DMS79 (cell line): ENCODE measurements at places on chromosomes 4 and X.

GRCh38 chrX:135295238-135295943 is 13.9 kb upstream of the ETDC start:
- peak; percentile 1 for DNase-seq

- DNase-seq: no peak
These were observed 42.1 kb upstream of the MAGEA4 start for GRCh38 chrX:151870602-151871001.

DNA sequence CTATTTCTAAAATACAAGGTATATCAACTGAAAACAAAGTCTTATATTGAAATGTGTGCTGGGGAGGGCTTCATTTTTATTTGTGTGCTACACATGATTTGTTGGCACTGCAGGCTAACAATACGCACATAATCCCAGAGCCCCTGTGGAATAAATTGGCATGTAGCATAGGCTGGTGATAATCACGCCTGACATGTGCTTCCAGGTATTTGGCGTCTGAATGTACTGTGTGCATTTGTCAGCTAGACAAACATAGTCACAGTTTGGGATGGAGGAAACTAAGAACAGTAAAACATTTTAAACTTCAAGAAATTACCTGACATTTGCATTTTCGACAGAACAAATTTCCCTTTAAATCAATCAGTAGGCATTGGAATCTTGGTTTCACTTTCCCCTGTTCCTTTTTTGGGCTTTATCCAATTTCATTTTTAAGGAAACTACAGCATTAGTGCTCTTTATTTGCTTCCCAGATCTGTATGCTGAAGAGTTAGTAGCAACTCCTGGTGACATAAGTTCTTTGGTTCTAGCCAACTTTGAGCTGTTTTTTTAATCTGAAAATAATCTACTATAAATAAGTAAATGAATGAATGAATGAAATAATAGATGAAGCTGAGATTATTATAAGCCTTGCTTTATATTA is 472.3 kb downstream of the PDHA2 start:
- no peak for DNase-seq

DNA sequence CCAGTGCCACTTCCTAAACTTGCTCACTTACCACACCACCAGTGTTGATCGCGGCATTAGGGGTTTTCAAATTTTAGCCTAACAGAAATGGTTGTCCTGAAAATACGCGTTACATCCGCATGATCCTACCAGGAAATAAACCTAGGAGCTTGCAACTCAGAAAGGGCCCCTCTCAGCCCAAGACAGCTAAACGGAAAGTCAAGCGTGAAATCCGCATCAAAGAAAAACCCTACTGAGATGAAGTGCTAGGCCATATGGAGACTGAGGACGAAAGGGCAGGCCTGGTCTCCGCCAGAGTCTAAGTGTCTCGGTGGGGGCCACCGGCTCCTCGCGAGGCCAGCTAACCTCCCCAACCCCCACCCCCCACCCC is 626 bp downstream of the YTHDC1 start:
- DNase-seq: no peak

GRCh38 chrX:96621811-96622210 is 62.8 kb upstream of the DIAPH2 start:
- no peak for DNase-seq

DNA sequence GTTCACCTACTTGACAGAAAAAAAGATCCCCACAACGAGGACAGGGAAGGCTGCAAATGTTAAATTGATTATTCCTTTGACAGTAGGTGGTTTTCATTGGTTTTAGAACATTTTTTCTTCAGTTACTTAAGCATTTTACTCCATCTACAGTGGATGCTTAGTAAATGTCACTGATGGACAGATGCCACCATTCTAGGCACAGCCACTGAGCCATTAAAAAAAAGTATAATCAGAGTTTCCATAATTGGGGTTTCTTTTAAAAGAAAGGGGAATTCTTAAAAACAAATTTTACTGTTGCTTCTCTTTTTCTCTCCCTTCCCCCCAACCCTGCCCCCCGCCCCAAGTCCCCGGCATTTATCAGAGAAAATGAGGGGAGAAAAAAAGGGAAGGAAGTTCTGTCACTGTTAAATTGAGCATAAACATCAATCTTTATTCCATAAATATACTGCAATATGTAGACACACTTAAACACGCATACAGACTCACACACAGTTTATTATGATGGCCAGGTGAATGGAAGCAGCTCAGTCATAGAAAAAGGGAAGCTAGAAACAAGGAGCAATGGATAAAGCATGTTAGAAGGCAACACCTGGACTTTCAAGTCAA is 79.7 kb upstream of the PRPS2 start:
- no peak for DNase-seq

GRCh38 chrX:47746446-47746845 is 87.5 kb upstream of the UXT start:
- DNase-seq: no peak

- DNase-seq: no peak
These were observed 144.1 kb downstream of the SOWAHB start for GRCh38 chr4:76753814-76754213.

- DNase-seq: no peak
These were observed 154.0 kb downstream of the EVC2 start for GRCh38 chr4:5554376-5554775.

GRCh38 chr4:8909548-8909947 is 37.9 kb upstream of the HMX1 start:
- no peak for DNase-seq

DNA sequence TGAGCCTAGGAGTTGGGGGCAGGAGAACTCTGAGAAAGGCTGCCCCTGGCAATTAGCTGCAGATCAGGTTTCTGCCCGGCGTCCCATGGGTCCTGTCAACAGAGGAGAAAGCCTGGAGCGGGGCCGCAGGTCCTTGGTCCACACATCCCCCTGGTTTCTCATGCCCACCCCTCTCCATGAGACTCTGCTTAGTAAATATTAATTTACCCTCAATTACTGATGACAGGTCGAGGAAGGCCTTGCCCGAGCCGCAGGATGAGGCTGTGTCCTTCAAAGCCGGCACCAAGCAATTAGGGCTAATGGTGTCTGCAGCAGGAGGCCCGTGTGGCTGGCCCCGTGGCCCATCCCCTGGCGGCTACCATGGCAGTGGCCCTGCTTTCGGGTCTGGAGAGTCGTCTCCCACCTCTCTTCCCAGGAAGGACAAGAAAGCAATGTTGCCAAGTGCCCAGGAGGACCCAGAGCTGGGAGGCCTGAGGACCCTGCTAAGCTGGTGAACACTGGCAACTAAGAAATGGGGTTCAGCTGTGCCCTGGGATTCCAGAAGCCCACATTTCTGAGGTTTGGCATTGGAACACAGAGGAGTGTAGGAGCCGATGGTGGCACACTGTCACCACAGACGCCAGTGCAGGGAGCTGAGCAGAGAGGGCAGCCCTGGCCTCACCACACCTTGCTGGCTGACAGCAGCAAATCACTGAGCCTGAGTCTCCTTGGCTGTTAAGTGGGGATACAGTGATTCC is 114.6 kb downstream of the CPZ start:
- DNase-seq: no peak

DNA sequence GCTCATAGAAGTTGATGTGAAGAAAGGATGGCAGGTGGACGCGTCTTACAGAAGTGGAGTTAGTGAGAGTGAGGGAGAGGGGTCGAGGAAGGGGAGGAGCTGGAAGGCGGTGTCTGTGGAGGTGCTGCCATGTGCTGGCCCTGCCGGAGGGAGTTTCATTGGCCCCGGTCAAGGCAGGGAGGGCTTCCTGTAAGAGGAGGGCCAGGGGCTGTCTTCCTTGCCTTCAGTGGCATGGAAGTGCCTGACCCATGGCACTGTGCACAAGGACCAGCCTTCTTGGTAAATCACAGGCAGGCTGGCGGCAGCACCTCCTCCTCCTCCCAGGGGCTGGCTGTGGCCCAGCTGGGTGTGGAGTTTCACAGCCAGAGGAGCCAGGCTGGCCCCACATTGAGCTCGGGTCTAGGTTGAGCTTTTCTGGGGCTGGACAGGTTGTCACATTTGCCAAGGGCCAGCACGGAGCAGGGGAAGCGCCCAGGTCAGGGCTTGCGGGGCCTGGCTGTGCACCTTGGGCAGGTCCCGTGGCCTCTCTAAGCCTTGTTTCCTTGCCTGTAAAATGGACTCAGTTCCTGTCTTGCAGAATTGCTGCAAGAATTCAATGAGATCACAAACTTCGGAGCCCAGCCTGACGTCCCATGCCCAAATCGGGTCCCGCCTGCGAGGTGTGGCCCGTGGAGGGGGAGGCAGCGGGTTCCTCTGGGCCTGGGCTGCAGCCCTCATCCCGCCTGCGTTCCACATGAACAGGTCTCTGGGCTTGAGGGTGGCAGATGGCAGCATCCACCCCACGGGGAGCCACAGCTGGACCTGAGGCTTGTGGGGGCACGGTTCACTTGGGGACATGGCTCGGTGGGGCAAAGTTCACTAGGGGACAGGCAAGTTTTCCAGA is 7.0 kb downstream of the HTRA3 start:
- DNase-seq: no peak

GRCh38 chr4:160038615-160039014 is 935.7 kb downstream of the RAPGEF2 start:
- DNase-seq: no peak

- DNase-seq: no peak
These were observed 18.9 kb upstream of the RASGEF1B start for GRCh38 chr4:81490403-81491160.

GRCh38 chr4:58940167-58940566 is 1830.0 kb upstream of the IGFBP7 start:
- DNase-seq: no peak

DNA sequence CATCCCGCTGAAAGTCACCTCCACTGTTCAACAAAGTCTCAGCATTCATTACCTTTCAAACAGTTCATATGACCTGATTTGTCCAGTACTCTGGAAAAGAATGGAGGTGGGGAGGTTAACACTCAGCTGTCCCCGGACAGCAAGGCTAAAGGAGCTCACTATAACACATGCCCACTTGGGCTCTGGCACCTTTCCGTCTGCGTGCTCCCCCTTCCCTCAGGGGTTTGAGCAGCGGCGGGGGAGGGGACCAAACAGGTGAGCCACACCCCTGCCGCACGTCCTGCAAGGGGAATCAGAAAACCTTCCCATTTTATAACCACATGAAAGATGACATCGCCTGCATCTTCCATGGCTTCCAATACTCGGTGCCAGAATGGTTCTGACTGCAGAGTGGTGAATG is 39.9 kb upstream of the NFXL1 start:
- DNase-seq: no peak

- DNase-seq: peak; percentile 49
These were observed 57.1 kb upstream of the ATXN3L start for GRCh38 chrX:13376857-13377549.

DNA sequence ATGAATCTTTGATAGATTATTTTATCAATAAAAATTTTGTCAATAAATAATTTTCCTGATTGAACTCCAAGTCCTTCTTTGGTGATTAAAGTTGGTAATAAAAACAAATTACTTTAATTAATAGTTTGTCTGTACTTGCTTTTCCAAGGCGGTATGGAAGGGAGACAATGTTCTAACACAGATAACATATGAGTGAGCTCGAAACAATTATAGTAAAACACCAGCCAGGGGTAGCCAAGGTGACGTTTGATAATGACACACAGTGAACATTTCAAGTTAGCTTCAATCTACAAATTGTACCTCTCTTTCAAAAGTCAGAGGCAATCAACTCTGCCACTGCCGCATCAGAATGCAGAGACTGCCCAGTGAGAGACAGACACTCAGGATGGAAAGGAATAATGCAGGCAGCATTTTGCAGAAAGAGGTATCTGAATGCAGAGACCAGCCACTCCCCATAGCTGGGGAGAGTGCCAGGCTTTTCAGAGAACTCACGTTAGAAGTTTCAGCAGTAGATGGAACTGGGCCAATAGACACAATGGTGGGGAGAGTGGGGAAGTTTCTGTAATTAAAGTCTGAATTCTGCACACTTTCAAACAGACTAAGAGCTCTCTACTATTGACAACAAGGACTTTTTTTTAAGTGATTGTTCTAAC is 18.1 kb upstream of the ATOH1 start:
- DNase-seq: no peak

GRCh38 chr4:102687373-102687981 is 73.3 kb downstream of the MANBA start:
- no peak for DNase-seq

DNA sequence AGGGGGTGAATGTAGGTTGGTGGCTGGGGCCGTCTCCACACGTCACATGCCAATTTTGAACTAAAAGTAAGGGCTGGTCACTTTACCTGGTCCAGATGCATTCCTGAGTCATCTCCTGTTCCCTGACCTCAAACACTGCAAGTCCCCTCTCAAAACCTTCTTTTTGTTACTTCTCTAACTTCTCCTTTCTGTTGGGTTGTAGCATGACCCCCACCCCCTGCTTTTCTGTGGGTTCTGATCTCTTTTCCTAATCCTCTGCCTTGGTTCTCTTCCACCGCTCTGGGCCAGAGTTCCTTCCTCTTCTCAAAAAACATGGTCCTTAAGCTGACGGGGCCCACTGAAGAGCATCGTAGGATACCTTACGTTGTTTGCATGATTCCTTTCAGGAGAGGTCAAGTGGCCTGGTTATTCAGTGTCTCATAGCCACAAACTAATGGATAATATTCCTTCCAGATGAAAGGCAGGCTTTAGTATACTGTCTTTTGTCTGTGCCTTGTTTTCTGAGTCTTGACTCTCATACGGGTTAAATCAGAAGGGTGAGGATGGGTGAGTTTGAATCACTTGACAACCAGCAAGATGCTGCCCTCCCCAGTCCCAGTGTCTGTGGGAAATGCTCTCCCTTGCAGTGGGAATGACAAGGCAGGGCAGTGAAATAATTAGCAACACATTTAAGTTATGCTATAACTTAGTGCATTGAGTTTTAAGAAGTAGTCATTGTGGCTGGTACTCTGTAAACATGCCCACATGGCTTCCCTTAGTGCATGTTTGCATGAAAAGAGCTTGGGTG is 15.1 kb downstream of the SMS start:
- DNase-seq: no peak

DNA sequence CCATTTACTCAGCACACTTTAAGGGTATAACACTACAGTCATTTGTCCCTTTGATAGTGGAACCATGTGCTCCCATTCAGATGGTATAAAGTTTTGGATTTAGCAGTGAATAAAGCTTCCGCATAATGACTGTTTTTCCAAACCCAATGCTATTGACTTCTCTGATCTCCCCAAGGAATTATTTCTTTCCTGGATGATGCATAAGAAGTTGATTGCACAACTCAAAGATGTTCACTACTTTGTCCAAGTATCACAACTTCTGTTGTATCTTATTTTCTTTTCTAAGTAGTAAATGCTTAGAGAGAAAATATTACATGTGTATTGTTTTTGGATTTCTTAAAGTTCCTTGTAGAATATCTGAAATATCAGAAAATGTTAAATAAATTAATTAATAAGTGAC is 300.2 kb downstream of the GPM6A start:
- no peak for DNase-seq

GRCh38 chrX:108537005-108537404 is 97.4 kb downstream of the COL4A5 start:
- no peak for DNase-seq

GRCh38 chr4:63493265-63493664 is 916.0 kb downstream of the TECRL start:
- no peak for DNase-seq

DNA sequence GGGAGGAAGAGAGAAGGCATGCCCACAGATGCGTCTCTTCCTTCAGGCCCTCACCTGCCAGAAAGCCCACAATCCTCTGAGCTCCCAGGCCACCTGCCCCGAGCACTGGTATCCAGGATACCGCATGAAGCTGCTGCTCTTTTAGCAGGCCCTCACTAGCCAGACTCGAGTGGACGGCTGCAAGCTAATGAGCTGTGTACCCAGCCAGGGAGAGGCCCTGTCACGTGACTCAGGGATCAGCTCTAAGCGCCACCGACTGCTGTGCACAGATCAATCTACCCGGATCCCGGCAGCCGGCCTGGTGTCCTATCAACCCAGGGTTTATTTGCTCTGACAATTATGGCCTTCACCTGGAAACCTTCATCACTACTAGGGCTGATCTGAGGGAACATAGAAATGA is 39.0 kb downstream of the BCOR start:
- DNase-seq: peak; percentile 44

- no peak for DNase-seq
These were observed 14.8 kb downstream of the NDNF start for GRCh38 chr4:121057466-121057922.
